ENCODE measurements at places on chromosomes 3 and 15. TPM values are rescaled to one million over a fixed set of nuclear protein-coding genes. Genes with fewer than 3 reads are reported as not detected.

Gene DISP2
- 1.7 TPM for total RNA-seq

Gene SPESP1
- total RNA-seq, result 0.91 TPM

Gene CFAP100
- 5.2 TPM for total RNA-seq

- DNase-seq, result no peak
Measured at GRCh38 chr15:32943711-32944110, 225.9 kb downstream of the GREM1 start.

DNA sequence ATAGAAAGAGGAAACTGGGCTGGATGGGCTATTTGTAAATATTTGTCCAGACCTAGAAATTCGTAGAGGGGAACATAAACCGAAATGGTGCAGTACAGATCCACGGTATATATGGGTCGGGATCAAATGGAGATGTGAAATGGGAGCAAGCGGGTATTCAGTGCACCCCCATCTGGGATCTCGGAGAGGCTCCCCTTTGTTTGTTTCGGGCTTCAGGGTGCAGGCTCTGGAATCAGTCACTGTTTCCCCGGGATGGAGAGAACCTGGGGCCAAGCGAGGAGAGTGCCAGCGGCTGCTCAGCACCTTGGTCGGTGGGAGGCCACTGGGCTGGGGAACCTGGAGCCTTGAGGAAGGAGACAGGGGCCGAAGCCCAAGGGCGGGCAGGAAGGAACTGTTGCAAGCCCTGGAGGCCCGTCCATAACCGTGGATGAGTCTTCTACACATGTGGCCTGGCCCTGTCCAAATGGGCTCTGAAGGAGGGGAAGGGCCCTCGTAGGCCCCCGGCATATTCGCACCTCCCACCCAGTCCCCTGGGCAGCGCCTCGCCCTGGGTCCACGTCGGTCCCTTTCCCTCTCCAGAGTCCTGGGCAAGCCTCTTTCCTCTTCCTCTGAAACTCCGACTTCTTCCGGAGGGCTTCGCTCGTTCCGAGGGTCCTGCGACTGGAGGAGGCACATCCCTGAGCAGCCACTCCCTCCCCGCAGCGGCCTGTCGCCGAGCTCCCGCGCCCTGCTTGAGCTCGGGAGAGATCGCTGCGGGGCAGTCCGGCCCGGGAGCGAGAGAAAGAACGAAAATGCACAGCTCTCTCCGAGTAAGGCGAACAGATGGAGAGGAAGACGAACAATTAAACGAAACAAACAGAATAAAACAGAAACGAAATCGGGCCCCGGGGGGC is 3.0 kb downstream of the ISL2 start:
- no peak for DNase-seq

DNA sequence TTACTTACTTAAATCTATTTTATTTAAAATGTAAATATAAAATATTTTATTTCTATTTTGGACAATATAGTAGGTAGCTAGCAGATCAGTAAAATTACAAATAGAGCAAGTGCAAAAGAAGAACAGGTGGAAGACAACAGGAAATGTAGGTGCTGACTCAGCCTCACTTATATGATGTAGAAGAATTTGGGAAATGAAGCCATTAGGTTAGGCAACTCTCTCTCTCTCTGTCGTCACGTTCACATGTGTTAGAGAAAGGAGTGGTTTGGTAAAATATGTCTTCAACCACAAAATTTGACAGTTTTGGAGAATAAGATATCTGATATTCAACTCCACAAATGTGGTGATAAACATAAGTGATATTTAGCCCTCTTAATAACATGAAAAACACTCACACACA is 532.5 kb upstream of the KCNMB2 start:
- DNase-seq, result no peak

GRCh38 chr3:171835116-171835515 is 8.0 kb upstream of the TMEM212 start:
- no peak for DNase-seq
